ENCODE measurements at places on chromosomes 2 and 18.

DNA sequence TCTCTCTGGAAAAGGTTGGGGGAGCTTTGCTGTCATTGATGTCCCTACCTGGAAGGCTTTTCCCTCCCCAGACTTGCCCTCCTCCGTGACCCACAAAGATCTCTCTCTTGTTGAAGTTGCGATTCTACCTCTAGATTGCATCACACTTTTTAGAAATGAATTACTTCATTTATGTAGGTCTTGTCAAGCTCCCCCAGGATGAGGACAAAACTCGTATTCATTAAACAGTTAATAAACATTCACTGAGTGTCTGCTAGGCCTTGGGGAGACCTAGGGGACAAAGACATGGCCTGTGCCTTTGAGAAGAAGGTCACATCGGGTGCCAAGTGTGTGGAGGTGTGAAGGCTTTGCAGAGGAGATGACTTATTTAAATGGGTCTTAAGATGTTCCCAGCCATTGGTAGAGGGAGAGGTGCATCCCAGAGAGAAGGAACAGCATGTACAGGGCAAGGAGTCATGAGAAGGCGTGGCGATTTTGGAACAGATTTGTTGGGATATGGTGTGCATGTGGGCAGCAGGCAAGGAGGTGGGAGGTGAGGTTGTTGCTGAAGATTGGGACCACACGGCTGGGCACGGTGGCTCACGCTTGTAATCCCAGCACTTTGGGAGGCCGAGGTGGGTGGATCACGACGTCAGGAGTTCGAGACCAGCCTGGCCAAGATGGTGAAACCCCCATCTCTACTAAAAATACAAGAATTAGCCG lies 9.8 kb upstream of the YWHAQ start:
- DNase-seq, result no peak

- peak; percentile 13 for DNase-seq
Measured at GRCh38 chr18:23585007-23585871, 1.1 kb downstream of the NPC1 start.

DNA sequence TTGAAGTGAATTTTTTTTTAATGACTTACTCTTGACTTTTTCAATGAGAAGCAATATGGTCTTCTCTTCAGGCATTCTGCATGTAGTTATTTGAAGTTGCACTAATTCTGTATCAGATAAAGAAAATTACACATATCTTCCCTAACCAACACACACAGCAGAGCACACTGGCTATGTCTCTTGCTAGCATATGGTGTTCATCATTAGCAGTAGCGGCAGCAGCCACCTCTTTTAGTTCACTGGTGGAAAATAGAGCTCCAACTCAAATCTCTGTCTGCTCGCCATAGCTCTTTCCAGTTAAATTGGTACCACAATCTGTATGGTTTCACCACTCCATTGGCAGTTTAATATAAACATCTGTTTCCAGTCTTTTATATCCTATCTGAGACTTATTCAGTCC lies 278.1 kb upstream of the ZEB2 start:
- no peak for DNase-seq

DNA sequence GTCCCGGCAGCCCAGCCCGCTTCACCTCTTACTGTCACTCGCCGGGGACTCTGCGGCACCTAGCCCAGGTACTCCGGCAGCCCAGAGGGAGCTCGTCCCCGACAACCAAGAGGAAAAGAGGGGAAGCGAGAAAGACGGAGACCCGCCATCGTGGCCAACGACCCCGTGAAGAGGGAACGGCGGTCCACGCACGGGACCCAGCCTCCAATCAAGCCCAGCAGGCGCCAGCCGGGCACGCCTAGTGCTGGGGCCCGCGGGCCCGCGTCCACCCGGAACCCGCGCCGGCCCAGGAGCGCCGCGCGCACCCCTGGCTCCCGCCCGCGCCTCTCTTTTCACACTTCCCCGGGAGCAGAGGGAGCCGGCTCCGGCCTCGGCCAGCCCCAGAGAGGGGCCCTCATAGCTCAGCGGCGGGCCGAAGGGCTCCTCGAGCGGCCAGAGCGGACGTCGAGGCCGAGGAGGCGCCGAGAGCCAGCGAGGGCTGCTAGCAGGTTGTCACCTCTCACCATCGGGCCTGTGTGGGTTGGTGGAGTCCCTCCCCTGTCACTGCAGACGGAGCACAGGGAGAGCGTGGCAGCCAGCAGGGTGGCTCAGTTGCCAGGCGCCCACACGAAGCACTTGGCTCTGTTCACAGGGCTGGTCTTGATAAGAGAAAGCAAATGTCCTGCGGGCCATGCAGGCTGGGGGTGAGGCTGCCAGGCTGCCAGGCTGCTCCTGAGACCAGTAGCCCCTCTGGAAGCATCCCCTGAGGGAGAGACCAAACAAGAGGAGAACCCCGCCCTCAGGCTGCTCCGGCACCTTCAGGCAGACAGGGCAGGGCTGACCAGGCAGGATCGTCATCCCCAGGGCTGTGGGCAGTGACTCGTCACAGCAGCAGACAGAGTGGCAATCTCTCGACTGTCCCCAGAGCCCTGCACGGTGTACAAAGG lies 36.9 kb upstream of the KLF11 start:
- no peak for DNase-seq

- DNase-seq, result no peak
Measured at GRCh38 chr2:215437614-215438013, 1.7 kb upstream of the FN1 start.

- DNase-seq, result no peak
Measured at GRCh38 chr2:190881084-190881597, 520 bp downstream of the GLS start.

DNA sequence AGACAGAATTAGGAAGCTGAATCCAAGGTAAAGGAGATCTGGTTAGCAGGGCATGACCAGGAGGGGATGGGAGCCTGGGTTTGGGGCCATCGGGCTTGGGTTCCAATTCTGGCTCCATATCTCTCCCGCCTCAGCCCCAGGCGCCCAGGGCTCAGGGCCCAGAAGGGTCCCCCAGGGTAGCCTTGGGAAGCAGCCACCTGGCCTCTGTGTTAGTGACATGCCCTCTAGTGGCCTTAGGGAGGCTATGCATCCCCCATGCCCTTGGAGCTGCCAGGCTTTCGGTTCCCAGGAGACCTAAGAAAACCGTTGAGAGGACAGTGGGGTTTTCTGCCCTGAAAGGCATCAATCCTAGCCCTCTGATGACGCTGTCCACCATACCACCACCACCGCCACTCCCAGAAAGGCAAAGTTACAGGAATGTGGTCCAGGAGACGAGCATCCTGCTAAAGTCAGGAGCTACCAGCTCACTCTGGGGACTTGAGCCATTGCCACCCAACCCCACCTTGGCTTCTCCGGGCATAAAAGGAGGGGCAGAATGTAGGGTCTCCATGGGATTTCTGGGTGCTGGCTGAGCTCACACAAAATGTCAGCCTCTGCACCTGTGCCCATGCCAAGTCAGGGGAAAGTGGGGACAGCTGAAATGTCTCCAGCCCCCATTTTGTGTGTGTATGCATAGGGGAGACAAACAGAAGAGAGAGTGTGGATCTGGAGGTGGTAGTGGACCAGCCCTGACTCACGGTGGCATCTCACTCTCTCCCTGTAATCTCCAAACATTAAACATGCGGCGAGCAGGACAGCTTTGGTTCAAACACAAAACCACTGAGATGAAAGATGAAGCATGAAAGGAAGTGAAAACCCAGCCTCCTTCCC lies 56.5 kb downstream of the EMX1 start:
- DNase-seq, result peak; percentile 7

- DNase-seq, result no peak
Measured at GRCh38 chr18:10111191-10111590, 197.4 kb downstream of the VAPA start.

GRCh38 chr2:234867882-234868285 lies 83.9 kb upstream of the SH3BP4 start:
- DNase-seq, result no peak

DNA sequence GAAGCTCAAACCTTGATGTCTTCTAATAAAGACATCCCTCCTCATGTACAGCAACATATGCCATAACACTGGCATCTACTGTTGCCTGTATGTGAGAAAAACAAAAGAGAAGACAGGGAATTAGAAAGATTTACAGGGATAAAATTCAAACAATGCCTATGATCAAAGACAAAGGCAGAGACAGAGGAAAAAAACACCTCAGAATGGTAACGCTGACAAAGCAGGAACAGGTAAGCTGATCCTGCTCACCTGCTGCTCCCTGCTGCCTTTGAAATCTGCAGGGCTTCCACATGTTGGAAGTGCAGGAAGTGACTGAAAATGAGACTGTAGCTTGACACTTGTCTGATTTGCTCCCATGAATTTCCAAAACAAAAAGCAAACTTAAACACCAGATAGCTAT lies 90.2 kb upstream of the DNAJC10 start:
- DNase-seq, result no peak

GRCh38 chr2:216649574-216649973 lies 16.4 kb downstream of the IGFBP2 start:
- DNase-seq, result no peak

- DNase-seq, result no peak
Measured at GRCh38 chr2:198692907-198693510, 764.7 kb downstream of the SATB2 start.

DNA sequence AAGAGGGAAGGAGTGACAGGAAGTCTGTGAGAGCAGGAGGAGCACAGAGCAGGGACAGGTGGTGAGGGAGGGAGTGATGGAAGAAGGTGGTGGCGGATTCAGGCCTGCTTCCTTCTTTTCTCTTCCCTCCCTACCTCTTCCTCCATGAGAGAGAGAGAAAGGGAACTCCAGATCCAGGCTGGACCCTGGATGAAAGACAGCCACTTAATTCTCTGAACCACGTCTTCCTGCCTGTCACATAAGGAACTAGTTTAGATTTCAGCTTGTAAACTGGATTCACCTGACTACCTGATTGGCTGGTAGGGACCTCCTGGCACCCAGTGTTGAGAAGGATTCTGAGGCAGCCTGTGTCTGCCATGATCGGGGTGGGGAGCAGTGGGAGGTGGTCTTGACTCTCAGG lies 48.9 kb downstream of the PAX8 start:
- DNase-seq, result no peak

- no peak for DNase-seq
Measured at GRCh38 chr2:5253263-5253662, 438.9 kb upstream of the SOX11 start.

GRCh38 chr18:63366213-63367052 lies 573 bp downstream of the KDSR start:
- peak; percentile 60 for DNase-seq

DNA sequence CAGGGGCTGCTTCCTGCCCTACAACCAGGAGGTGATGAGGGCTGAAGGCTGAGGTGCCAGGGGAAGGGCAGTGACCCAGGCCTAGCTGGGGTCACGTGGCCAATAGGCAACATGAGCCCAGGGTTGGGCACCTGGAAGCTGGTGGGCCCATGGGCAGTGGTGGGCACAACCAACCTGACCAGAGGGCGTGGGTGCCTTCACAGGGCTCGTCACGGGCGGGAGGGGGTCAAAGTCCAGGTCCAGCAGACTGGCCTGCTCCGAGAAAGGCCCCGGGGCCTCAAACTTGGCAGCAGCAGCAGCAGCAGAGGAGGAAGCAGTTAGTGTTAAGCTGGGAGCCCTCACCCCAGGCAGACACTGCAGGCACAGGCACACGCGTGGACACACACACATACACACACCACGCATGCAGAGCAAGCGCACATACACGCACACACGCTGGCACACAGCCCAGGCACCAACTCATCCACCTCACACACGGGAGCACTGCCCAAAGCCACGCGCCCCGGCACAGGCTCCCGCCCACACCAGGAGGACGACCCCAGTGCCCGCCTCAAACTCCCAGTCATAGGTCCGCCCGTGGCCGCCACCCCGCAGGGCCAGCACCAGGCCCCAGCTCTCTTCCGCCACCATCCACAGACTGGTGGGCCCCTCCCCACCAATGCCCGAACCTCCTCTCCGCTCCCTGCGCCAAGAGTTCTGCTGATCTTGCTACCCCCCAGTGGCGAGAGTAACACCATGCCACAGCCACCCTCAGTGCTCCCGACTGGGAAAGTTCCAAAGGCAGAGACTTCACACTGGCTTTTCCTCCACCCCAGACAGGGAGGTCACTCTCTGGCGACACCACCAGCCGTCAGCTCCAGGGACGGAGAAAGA lies 53.0 kb downstream of the BIN1 start:
- no peak for DNase-seq
